ENCODE measurements at places on chromosomes 3 and 15.

GRCh38 chr3:82392203-82392775, 630.8 kb upstream of the GBE1 start:
- DNase-seq = no peak

DNA sequence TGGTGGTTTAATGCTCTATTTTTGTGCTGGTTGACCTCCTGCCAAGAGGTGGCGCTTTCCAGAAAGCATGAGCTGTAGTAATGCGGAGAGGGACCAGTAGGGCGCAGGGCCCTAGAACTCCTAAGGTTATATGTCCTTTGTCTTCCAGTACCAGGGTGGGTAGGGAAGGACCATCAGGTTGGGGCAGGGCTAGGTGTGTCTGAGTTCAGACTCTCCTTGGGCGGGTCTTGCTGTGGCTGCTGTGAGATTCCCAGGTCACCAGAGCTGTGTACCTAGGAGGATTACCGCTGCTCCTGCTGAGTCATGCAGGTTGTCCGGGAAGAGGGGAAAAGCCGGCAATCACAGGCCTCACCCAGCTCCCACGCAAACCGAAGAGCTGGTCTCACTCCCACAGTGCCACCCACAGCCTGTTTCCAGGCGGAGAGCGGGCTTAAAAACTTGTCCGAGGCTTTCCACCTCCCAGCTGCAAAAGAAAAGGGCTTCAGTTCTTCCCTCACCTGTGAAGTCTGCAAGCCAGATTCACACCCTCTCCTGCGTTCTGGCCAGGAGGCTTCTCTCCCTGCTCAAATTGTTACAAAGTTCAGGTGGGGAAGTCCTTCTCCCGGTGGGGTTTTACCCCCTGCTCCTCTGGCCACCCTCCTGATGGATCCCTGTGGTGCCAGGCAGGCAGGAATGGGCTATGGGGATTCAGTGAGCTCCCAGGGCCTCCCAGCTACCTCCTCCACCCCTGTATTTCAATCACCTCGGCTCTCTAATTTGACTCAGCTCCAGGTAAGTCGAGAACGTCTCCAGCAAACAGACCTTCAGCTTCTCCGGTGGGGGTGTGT, 37.7 kb upstream of the BCHE start:
- no peak for DNase-seq

- DNase-seq = no peak
Measured at GRCh38 chr3:145411605-145412004, 749.4 kb downstream of the PLOD2 start.

DNA sequence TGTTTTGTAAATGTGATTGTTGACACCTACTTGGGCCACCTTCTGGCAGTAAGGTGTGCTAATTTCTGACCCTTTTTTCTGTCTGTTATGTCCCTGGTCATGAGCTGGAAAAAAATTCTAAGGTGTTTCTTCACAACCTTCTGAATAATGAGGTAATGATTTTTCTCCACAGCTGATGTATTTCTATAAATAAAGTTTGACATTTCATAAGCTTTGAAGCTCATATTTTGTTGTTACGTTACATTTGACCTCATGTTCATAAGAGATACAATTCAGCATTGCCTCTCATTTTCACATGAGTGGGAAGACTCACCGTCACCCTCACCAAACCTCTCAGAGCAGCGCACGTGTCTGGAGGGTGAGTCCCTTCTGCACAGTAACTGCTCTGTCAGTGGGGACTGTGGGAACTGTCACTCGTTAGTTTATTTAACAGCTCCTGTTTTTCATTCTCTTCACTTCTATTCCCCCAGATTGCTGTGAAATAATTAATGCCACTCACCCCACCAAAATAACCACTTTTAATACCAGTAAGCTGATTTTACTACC, 140.9 kb downstream of the PLCL2 start:
- no peak for DNase-seq

DNA sequence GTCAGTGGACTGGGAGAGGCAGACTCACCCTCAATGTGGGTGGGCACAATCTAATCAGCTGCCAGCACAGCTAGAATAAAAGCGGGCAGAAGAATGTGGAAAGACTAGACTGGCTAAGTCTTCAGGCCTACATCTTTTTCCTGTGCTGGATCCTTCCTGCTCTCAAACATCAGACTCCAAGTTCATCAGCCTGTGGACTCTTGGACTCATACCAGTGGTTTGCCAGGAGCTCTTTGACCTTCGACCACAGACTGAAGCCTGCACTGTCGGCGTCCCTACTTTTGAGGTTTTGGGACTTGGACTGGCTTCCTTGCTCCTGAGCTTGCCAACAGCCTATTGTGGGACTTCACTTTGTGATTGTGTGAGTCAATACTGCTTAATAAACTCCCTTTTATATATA, 68.0 kb downstream of the CNTN3 start:
- DNase-seq = no peak

DNA sequence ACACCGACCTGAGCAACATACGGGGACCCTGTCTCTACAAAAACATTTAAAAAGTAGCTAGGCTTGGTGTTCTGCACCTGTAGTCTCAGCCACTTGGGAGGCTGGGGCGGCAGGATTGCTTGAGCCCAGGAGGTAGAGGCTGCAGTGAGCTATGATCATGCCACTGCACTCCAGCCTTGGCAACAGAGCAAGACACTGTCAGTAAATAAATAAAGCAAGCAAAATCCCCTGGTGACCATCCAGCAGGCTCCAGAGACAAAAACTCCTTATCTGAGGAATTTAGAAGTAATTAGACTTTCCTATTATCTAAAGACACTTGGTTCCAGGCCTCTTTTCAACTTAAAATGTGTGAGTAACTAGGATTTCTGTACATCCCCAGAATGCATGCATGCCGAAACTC, 29.5 kb upstream of the ZNF774 start:
- no peak for DNase-seq

DNA sequence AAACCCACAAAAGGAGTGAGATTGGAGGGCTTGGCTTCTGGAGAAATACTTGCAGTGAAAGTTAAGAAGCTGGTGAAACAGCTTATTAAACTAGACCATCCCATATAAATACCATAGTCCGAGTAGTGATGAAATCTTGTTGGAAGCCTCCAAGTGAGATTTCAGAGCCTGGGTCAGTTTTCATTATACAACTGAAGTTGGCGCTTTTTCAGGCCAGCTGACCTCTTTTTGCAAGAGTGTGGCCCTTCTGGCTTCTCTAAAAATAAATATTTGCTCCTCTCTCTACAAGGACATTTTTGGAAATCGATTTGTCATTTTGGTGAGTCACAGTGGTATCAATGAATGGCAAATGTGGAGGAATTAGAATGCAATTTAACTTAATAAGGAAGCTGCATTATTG, 51.2 kb upstream of the THRB start:
- no peak for DNase-seq

DNA sequence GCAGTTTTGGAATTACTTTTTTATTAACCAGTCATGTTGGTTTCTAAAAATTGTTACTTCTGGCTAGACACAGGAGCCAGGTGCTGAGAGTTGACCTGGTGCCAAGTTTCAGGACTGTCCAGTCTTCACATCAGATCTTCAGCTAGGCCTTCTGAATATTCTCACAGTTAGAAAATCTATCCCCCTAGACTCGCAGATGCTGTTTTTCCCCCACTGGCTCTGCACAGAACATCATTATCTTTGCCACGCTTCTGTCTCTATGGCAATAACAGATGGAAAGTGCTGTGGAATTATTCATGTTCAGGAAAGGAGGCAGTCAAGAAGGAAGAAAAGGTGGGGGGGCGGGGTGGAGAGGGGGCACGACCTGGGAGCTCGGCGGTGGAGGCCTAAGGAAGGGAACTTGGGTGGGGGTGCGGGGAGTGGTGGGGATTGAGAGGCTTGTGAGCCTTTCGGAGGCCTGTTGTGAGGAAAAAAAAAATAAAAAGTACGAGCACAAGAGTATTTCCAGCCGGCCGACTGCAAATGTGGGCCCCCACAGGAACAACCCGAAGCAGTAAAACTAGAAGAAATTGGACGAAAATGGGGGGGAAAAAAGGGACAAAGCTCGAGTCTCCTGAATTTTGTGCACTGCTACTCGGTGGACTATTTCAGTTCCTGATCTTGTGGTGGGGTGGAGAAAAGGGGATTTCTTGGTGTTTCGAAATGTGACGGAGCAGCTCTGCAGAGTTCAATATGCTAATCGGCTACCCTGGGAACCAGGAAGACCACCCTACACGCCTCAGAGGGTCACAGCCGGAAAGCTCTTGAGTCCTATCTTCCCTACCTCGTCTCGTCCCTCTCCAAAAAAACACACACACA, 1.5 kb upstream of the SKIL start:
- DNase-seq = no peak

GRCh38 chr3:19190602-19191001, 42.3 kb downstream of the KCNH8 start:
- DNase-seq = no peak

DNA sequence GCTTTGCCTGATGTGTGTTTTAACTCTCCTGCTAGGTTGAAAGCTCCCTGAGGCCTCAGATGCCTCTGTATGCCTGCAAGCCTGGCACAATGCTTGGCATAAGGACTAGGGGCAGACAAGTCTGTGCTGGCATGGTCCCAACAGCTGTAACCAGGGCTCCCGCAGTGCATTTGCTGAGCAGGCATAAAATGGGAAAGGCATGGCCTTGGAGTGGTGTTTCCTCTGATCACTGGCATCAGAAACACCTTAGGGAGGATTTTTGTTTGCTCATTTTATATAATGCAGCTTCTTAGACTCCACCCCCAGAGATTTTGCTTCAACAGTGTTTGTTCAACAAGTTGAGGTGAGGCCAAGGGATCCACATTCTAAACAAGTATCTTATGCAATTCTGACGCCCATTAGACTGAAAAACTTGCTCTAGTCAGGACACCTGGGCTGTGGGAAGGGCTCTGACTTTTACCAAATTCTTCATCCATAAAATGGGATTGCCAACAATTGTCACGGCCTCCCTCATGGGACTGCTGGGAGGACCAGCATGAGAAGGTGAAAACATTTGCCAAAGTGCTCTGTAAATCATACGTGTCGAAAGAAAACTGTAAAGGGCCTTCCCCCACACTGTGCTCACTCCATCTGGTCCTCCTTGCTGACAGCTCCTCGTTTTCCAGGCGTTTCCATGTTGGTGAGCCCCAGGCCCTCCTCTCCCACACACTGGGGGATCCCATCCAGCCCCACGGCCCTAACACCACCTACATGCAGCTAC, 43.1 kb downstream of the STARD5 start:
- DNase-seq = no peak

DNA sequence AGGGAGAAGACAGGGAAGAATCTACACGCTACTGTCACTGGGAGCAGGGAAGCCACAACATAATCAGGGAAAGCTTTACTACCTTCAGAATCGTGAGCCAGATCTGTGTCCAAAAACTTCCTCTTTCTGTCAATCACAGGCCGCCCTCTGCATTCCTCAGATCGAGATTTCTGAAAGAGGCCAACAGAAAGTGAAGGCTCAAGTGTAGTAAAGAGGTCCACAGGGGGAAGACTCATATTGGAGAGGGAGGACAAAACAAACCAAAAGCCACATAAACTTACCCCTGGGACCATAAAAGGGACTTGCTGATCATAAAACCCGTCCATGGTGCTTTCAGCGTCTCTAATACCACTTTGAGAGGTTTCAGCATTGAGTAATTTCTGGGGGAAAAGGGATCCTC, 3.3 kb downstream of the ETV5 start:
- no peak for DNase-seq

DNA sequence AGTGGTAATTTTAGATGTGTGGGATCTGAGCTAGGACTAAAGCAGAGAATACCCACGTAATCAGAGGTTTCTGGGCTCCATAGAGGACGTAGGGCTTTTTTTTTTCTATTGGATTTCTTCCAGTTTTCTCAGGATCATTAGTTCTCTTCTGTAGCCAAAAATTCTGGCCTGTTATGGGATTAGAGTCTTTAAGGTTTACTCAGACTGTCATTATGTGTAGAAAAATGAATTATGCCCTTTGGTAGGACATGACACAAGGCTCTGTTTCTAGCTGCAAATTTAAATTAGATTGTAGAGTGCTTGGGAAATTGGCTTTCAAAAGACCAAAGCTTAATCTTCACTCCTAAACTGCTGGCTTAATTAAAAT, 1.9 kb downstream of the SETD5 start:
- no peak for DNase-seq

GRCh38 chr3:47121409-47121808, 42.5 kb downstream of the SETD2 start:
- no peak for DNase-seq

DNA sequence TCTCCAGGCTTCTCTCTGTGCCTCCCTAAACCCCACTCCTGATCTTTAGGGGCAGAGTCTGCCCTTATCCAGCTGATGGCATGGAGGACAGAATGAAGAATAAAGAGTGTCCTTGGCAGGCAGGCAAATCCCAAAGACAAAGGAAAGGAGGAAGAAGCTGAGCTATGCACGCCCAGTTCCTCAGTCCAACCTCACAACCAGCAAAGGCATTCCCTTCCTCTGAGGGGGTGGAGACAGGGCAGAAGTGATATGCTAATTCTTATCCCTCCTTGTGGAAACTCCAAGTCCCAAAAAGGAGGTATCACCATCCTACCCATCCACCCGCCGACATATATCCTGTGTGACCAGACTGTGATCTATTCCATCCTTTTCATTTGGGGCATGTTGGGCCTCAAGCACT, 10.5 kb upstream of the CCDC54 start:
- no peak for DNase-seq

- DNase-seq = no peak
Measured at GRCh38 chr15:52496776-52497470, 31.8 kb downstream of the MYO5A start.

DNA sequence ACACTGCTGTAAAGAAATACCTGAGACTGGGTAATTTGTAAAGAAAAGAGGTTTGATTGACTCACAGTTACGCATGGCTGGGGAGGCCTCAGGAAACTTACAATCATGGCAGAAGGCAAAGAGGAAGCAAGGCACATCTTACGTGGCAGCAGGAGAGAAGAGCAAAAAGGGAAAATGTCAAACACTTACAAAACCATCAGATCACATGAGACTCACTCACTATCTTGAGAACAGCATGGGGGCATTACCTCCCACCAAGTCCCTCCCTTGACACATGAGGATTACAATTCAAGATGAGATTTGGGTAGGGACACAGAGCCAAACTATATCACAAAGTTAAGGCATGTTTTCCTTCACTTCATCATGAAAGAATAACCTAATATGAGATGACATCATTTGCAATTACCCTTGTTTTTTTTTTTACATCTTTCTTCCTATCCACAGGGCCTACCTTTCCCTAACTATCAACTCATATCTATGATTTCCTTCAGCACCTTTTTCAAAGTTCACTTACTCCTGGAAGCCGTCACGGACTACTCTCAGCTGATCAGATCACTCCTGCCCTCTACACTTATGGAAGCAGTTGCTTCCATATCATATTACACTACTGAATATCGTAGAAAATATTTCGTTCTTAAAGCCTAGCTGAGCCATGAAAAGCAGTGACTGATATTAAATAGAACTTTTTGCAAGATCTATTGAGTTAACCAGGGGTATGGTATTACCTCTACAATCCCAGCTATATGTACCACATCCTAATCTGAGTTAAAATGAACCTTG, 25.5 kb upstream of the ATP8B4 start:
- DNase-seq = no peak

DNA sequence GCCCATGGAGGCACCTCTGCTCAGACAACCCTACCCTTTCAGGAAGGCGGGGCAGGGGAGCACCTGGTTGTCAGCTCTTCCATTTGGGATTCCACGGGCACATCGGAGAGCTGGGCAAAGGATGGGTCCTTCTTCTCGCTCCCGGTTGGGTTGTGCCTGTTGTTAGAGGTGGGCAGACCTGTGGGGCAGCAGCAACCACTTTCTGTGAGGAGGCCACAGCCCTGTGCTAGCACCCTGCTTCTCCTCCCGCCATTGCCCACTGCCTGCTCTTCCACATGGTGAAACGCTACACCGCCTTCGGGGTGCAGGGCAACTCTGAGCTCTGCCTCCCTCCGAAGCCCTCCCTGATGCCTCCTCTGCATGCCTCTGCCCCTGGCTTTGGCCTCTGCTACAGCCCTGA, 7.0 kb upstream of the HHATL start:
- no peak for DNase-seq

- no peak for DNase-seq
Measured at GRCh38 chr3:60675424-60675823, 575.8 kb downstream of the FHIT start.
